Hippocampal formation (tissue), 2 donors: ENCODE measurements at places on chromosomes 7 and 10.

GRCh38 chr10:126924180-126924914 lies 19.1 kb downstream of the DOCK1 start:
- no peak for DNase-seq

GRCh38 chr10:121598263-121599249 lies at the start of gene FGFR2:
Gene FGFR2 (minus strand): TSS chr10:121598444. CDS start chr10:121593817, 4,627 bp downstream.
- peak; percentile 79 for DNase-seq

- DNase-seq: no peak
Measured at GRCh38 chr7:77839919-77840318, 41.3 kb downstream of the PHTF2 start.

DNA sequence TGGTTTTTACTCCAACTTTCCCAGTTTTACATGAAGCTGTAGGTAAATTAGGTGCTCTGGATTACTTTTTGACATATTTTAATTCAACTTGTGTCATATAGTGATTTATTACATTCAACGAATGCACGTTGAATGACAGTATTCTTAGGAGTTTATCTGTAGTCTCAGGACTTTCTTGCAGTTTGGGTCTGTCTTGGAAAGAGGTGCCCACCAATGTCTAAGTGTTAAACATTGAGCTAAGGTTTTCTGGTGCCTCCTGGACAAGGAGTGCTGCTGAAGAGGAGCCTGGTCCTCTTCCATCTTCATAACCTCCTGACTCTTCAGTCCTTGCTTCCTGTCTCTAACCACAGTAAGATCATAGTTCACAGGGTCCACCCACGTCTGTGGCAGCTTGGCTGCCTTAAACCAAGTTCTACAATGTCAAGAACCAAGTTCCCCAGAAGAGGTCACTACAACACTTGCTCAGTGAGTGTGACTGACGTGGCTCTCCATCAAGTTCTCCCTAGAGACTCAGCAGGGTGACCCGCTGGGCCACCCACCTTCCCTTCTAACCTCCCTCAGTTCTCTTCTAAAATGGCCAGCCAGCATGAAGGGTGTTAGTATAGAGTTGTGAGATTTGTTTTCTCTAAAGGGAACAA lies 6.1 kb downstream of the NPY start:
- peak; percentile 19 for DNase-seq

- DNase-seq: no peak
Measured at GRCh38 chr7:37405603-37406122, 43.0 kb downstream of the ELMO1 start.

DNA sequence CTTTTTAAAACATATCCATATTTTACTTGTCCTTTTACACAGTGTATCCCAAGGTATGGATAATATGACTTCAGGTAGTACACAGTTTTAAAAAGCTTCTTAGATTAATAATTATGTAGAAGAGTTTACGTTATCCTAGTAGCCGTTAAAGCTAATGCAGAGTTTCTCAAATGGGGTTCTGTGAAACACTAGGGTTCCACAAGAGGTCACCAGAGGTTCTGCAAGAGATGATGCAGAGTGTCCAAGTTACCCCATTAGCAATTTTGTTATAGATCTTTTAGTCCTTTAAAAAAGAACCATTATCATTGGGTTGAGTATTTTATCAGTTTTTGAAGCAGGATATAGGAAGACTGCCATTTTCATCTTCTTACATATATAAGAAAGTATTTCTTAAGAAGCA lies 298.9 kb upstream of the HPS1 start:
- DNase-seq: no peak

DNA sequence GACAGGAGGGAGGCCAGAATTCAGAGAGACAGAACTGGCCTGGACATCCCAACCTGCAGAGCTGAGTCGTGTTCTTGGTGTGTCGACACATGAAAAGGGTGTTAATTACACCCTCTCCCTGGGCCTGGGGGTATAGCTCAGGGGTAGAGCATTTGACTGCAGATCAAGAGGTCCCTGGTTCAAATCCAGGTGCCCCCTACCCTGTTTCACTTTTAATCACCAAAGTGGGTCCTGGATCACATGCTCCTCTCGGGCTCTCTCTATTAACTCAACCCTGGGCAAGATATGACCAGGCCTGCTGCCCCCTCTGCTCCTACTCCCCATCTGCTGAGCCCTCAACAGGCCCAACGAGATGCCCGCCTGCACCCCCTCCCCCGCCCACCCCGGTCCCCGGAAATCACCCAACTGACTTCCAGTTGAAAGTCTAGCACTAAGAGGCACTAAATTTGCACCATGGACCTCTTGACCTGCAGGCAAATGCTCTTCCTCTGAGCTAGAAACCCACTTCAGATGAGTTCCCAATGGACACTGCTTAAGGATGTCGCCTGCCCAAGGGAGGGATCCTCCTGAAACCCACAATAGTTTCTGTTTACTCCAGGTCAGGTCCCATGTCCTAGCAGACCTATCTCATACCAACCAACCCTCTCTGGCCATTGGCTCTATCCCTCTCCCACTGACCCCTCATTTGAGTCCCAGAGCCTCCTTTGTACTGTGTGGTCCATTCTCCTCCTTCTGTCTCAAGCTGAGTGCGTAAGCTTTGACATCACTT lies 137.6 kb downstream of the ZNF467 start:
- DNase-seq: no peak

DNA sequence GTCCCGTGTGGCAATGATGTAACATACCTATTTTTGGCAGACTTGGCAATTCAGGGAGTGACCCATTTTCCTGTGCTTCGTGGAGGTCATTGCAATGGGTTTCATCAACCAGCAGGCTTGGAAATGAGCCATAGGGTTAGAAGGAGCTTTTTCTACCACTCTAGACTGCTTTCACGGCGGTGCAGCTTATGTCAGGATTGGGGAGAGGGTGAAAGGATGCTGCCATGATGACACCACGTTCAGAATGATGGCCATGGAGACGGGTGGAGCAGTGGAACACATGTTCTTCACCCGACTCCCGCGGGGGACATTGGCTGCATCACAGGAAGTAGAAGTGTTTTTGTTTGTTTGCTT lies 220.2 kb downstream of the EMX2 start:
- DNase-seq: no peak
